ENCODE measurements at places on chromosomes 1 and 21.

GRCh38 chr1:156432669-156433018 lies 63.6 kb downstream of the RHBG start:
- DNase-seq, result no peak

DNA sequence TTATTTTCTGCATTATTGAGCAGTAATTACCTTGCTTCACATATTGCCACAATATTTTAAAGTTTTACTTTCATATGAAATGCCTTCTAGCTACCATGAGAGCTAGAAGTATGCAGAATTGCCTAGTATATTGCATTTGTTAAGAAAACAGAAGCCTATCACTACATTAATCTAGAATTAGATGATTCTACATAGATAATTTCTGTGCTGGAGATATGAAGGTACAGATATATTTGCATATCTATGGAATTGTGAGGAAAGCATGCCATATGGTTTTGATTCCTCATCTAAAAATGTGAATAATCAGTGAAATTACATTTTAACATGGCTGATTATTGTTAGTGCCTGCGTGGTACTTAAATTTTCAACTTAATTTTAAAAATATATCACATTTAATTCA lies 1418.3 kb downstream of the NCAM2 start:
- DNase-seq, result no peak

DNA sequence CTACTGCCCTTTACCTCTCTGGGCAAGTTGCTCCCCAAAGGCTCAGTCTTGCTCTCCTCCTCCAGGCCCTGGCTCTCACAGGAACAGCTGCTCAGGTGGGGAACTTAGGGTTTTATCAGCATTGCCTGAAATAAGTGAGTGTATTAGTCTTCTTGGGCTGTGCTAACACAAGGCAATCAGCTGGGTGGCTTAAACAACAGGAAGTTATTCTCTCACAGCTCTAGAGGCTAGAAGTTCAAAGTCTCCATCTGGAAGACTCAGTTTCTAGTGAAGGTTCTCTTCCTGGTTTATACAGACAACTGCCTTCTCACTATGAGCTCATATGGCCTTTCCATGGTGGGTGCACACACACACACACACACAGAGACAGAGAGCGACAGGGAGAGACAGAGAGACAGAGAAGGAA lies 2.8 kb upstream of the CD1C start:
- DNase-seq, result no peak

DNA sequence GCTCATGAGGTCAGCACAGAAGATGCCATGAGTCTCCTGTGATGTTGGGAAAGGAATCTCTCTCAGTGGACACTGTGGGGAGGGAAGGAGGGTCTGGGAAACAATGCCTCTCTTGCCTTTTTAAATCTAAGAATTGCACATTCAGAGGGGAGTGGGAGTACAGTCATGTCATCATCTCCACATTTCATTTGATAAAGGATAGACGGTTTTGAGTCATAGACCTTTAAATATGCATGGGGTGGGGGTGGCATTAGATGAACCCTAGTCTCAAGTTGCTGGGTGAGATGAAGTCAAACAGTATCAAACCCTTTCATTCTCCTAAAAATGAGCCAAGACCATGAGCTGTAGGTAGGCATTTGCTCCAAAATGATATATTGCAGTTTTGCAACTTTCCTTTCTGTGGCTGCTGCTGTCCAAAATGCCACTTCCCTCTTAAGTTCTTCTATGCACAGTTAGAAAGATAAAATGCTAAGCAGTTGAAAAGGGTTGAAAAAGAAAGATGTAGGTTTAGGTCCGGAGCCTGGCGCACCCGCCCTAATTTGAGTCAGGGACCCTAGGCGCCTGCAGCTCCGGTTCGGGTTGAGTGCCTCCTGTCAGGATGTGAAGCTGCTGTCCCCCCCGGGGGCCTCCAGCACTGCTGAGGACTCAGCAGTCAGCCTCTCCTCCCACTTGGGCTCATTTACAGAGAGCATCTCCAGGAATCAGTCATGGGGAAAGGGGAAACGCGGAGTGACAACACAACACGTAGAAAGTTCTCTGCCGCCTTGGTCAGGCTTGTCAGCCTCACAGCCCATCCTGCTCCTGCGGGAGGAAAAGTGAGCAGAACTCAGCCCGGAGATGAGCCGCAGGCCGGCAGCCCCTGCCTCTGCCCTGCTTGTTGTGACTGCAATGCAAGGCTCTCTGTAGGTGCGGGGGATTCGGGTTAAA lies 479.3 kb upstream of the RUNX1 start:
- DNase-seq, result no peak

DNA sequence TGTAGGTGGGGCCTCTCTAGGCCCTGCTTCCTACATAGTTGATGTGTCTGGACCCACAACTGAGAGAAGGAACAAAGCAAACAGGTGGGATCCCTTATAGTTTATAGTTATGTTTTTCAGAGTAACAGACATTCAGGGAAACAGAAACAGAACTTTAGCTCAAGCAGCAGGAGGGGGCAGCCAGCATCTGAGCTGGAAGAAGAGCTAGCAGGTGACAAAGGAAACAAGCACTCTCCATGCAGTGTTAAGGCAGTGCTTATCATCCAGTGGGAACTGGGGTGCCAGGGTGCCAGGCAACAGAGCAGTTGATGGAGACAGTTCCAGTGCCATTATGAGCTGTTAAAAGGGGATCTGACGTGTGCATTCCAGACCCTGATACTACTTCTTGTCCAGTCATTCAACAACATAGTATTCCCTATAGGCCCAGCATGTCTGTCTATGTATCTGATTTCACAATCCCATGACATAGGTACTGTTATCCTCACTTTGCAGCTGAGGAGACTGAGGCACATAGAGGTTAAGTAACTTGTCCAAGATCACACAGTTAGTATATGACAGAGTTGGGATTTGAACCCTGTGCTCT lies 13.5 kb downstream of the HIVEP3 start:
- DNase-seq, result no peak

GRCh38 chr1:93598396-93598795 lies 83.2 kb downstream of the BCAR3 start:
- no peak for DNase-seq

DNA sequence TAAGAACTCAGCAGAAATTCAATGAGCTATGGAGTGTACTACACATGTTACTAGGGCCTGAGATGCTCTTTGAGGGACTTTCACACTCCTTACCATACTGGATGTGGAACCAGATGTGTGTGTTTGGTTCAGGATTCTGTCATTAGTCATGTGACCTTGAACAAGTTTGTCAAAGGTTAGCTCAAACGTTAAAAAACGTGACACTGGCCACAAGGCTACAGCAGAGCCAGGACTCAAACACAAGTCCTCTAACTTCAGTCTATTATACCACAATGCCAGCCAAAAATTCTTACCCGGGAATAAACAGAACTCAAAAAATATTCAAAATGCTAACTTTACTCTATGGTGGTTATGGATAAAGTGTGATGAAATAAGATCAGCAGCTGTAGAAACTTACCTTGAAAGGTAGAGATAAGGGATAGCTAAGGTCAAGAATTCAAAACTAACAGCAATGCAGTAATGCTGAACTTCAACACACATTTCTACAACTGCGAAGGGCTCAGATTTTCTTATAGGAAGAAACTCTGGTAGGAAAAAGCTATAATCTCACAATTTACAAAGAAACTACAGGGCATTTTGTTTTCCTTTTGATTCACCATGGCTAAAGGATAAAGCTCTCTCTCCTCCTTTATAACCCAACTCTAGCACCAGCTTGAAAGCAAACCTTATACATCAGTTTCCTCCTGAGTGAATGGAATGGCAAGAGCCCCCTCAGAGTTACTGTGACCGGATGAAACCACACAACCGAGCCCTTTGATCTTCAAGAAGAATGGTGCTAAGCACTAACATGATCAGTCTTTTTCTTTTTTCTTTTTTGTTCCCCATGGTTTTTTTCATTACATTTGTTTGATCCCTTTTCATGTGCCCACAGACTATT lies 233.9 kb downstream of the SLC45A1 start:
- DNase-seq, result no peak

- DNase-seq, result no peak
Observed at GRCh38 chr1:12525311-12526181, 92.5 kb downstream of the DHRS3 start.

GRCh38 chr1:201381130-201381529 lies 3.6 kb upstream of the TNNT2 start:
- DNase-seq, result no peak

- no peak for DNase-seq
Observed at GRCh38 chr1:15290382-15290781, 43.4 kb downstream of the FHAD1 start.
